ENCODE measurements at places on chromosomes 3 and 15. TPM values are rescaled to one million over a fixed set of nuclear protein-coding genes. Genes with fewer than 3 reads are reported as not detected.

The FAM81A gene
- 0.17 TPM for total RNA-seq

The MKRN2OS gene
- total RNA-seq = not detected

The PLA2G4B gene
- 12.9 TPM for total RNA-seq

The ETV5 gene
- 0.88 TPM for total RNA-seq

The IMPG2 gene
- total RNA-seq = 0.54 TPM

The ADAMTS17 gene
- total RNA-seq = 2.1 TPM
